HEK293T (cell line): ENCODE measurements at places on chromosomes 3 and 15.

- DNase-seq: no peak
These were observed 478.7 kb downstream of the MFSD1 start for GRCh38 chr3:159280386-159281191.

DNA sequence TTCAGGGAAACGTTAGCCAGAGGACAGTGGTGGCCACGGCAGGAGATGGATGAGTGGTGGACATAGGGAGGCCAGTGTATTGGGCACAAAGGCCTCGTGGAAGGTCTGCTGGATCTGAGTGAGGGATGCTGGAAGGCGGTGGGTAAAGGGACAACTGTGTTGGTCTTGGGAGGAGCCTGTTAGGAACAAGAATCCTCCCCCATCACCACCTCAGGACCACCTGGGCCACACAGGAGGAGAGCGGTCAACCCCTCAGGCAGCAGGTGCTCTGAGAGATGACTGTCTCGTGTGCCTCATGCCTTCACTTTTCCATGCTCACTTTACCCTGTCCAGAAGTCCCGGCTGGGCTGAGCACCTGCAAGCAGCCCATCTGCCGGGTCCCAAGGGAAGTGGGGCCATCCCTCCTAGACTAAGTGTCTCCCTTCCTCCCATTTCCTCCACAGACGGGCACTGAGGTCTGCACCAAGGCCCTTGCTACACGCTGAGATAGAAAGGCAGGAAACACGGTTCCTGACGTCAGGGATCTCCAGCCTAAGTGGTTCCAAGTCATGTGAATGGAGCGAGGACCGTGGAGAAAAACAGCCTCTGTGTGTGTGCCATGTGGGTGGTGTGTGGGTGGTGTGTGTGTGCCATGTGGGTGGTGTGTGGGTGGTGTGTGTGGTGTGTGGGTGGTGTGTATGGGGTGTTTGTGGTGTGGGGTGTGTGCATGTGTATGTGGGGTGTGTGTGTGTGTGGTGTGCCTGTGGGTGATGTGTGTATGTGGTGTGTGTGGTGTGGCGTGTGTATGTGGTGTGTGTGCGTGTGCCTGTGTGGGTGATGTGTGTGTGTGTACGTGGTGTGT is 47.8 kb upstream of the CTSH start:
- DNase-seq: no peak

DNA sequence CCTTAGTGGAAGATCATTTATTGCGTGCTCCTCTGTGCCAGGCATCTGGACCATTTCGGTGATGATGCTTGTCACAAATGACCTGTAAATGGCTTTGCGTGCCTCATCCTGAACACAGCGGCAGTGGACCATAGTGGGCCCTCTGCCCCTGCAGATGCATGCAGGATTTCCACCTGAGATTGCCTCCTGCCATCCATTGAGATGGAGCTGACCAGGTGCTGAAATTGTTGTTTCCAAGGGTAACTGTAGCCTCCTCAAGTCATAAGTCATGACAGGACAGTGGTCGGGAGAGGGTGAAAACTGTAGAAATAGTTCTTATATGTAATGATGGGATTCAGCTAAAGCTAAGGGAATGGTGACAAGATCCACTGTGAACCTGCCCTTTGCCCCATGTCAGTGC is 35.5 kb downstream of the CLSTN2 start:
- DNase-seq: no peak

DNA sequence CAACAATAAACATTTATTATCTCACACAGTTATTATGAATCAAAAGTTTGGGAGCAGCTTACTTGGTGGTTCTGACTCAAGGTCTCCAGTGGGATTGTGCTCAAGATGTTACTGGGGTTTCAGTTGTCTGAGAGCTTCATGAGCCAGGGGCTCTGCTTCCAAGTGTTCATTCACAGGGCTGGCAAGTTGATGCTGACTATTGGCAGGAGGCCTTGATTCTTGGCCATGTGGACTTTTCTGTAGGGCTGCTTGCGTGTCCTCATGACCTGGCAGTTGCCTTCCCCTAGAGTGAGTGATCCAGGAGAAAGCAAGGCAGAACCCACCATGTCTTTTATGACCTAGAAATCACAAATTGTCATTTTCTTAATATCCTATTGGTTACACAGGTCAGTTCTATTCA is 87.2 kb upstream of the TNFAIP8L3 start:
- no peak for DNase-seq

DNA sequence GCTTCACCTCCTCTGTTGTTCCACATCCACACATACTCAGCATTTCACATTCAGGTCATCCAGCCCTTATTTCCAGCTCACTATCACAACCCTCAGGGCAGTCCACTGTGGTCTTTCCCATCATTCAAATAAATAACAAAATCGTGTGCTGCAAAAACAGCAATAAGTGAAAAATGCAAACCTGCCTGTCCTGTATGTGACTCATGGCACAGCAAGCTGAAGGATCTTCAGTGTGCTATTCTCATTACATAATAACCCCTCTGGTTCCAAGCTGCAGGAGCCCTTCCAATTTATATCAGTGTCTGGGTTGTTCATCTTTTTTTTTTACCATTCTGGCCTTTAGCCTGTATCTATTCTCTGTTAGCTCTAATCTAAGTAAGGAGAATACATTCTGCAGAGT is 185.3 kb upstream of the UBE2E2 start:
- no peak for DNase-seq

DNA sequence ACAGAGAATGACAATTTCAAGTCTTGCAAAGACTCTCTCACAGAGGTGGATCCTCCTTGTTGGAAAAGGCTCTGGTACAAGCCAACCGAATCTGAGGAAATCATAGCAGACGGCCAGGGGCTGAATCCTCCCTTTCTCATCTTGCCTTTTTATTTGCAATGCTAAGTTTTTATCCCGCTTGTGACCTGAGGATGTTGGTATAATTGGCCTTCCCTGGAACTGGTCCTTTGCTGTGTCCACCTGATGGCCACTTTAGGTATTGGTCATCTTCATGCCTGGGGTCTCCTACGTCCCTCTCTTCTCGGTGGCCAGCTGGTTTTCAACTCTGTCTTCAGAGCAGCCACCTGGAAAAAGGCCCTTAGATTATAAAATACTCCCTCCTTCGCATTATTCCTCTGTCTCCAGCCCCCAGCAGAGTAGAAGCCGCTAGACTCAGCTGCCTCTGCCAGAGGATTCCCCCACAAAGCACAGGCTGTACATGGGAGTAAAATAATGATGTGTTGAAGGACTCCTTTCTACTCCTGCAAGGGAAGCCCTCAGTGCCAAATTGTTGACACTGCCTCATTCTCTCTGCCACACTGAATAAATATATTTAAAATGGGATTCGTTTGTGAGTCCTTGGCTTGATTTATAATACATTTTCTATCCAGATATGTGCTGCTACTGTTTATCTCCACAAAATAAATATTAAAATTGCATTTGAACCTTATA is 208.9 kb upstream of the CFAP20DC start:
- DNase-seq: no peak

GRCh38 chr15:42107473-42107872 is 13.1 kb upstream of the PLA2G4D start:
- no peak for DNase-seq

DNA sequence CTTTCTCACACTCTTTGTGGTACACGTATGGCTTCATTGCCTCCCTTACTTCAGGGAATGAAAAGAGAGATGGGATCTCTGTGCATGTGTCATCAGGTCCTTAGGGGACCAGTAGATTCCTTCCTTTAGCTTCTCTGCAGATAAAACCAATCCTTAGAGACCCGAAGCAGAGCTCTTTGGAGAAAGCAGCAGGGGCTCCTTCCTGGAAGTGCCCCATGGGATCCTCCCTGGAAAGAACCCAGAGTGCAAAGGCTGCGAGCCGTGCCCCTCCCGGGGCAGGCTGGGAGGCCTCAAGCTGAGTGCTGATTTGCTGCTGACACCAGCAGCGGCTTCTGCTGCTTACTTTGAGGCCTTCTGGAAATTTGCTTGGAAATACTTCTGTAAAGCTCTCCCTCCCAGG is 328.6 kb upstream of the RGMA start:
- DNase-seq: no peak

GRCh38 chr3:72205297-72205826 is 420.4 kb upstream of the PROK2 start:
- no peak for DNase-seq

- DNase-seq: no peak
These were observed 98.9 kb upstream of the MME start for GRCh38 chr3:154981201-154981600.

DNA sequence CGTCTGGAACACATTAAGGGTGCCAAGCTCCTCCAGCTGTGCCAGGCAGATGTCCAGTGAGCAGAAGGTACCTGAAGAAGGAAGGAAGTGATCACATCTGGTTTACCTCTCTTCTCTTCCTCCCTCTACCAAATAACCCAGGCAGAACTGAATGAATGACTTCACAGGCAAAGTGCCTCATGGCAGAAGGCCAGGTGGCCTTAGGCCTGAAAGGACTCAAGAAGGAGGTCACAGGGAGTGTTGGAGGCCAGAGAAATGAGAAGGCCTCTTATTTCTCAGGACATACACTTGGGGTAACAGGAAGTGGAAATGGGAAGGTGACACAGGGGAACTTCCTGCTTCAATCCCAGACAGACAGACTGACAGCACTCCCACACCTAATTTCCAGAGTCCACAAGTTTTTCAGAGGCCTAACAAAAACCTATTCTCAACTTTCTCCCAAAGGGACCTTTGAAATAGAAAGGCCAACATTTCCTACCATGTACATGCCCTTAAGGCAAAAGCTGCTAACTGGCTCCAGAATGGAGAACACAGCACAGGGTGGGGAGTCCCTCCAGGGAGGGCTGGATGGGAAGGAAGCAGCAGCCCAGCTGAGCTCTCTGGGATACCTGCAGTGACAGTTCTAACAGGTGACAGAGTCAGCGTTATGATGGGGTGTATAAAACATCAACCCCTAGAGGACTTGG is 17.6 kb upstream of the SIN3A start:
- no peak for DNase-seq

- DNase-seq: no peak
These were observed 90.6 kb downstream of the LIPC start for GRCh38 chr15:58522391-58522790.

GRCh38 chr15:85646538-85647091 is 148.1 kb downstream of the KLHL25 start:
- DNase-seq: no peak

DNA sequence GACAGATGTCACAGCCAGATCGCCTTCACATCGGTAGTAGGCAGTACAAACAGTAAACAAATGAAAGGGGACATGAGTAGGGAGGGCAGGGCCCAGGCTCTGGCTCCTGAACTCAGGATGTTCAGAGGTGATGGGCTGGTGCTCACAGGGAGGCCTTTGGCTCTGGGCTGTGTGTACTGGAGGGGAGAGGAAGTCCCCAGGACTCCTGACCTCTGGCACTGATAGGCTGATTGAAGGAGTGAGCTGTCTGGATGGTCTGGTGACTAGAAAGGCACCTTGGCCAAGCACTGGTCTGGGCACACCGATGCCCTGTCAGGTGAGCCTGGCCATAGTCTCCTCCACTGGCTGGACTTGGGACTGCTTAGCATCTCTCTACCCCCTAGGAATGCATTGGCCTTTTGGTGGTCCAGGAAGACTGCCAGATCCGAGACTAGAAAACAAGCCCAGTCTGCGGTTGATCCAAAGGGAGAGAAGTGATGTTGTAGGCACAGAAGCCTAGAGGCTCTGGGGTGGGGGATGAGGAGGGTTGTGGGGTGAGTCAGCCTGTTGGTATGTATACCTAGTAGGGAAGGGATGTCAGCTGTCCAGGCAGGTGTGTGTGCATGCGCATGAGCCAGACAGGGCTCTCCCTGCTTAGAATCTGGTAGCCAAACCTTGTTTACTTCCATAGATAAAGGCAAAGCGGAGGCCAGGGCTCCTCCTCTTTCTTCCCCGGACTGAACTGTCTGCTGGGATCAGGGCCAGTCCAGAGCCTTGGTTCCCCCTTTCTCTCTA is 1.9 kb downstream of the SPINT1 start:
- no peak for DNase-seq

- no peak for DNase-seq
These were observed 79.7 kb upstream of the ZNF280D start for GRCh38 chr15:56812961-56813360.

- no peak for DNase-seq
These were observed 54.8 kb downstream of the SMAD3 start for GRCh38 chr15:67120009-67120838.

DNA sequence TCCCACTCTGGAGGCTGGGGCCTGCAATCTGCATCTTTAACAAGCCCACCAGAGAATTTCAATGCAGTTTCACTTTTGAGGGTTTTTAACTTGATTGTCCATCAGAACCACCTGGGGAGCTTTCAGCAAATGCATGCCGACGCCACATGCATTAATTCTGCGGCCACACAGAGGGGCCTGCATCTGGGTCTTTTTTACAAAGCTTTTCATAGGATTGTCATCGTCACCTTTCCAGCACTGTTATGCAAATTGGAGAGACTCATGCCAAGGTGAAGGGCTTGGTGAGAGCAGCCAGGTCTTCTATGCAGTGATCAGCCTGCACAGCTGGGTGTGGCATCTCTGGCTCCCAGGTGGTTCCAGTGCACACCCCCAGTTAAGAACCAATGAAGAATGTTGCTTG is 143.0 kb upstream of the CTDSPL start:
- no peak for DNase-seq

DNA sequence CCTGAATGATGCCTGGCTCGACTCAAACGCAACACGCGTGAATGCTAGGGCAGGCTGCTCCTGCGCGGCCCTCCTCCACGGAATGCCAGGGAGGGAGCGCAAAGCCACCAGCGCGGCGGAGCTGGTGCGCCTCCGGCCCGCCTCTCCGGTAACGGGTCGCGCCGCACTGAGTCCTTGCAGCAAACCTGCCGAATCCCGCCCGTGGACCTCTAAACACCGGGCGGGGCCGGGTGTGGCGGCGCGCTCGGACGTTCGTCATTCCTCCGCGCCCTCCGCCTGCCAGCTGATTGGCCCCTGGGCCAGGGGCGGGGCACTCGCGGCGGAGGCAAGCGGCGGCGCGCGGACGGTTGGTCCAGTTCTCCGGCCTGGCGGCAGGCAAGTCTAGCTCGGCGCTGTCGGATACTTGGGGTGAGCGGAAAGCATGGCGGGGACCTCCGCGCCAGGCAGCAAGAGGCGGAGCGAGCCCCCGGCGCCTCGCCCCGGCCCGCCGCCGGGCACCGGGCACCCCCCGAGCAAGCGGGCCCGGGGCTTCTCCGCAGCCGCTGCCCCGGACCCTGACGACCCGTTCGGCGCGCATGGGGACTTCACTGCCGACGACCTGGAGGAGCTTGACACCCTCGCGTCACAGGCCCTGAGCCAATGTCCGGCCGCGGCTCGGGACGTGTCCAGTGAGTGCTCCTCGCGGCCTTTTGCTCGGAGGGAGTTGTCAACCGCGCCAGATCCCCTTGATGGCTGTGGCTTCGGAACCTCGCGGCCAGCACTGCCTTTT is at the start of gene ATRIP:
Gene ATRIP, plus strand, starts transcription at position 313 of the 769 bp plus-strand sequence. Its CDS starts 109 bp downstream, at position 422.
- peak; percentile 93 for DNase-seq

DNA sequence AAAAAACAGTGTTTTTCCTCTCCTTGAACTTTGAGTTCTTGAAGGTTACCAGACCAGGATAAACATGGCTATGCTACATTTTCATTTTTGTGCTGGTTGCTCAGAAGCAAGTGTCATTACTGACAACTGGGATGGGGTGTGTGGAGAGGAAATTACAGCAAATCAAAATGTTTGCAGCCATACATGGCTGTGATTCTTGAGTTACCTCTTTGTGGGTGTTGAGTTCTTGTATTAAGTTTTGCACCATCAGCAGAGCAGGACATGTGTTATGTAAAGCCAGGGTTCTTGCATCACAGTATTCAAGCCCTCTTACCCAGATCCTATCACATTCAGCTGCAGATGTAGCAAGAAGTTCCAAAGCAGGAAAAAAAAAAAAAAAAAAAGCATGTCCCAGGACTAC is 53.9 kb upstream of the ATOSA start:
- no peak for DNase-seq
